Activated T-cell treated with anti-CD3 and anti-CD28 coated beads, Interleukin-2, amount 50 U/mL, for 24 hours (primary cell): ENCODE measurements at places on chromosomes 3 and 15.

DNA sequence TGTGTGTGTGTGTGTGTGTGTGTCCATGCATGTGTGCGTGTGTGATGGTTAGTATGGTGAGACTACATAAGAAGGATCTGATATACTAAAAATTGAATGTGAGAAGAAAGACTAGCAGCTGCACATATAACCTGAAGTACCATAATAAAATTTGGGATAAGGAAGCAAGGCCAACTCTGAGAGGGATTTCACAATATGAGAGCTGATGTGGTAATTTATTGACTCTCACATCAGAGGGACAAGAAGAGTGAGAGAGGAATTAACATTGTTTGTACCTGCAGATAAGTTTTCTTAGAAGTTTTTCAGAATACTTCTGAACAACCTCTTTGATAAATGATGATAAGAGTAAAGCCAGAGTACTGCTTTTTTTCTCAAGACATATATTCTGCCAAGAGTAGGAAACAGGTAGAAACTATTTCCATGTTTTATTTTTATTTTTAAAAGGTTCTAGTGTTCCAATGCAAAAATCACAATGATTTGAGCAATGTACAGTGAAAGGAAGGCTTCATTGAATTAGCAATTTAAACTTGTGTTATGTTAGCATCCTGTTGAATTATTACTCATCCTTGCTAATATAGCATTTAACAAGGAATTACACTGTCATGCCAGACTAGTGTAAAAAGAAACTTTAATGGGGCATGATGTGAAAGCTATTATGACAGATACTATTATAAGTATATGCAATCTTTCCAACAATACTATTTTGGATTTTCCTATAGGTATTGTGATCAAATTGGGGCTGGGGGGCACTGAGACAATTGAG is 415.5 kb upstream of the ARPP21 start:
- no peaks in the 10 kb centered on the region for H3K27me3 ChIP-seq
- H3K36me3 ChIP-seq = no peaks in the 10 kb centered on the region
- H3K4me3 ChIP-seq = no peak overlapping the region

GRCh38 chr3:172167892-172168648 is 128.7 kb downstream of the FNDC3B start:
- no peak overlapping the region for H3K4me3 ChIP-seq
- H3K36me3 ChIP-seq = peaks cover 5% of the 10 kb centered on the region
- peaks cover 12% of the 10 kb centered on the region for H3K4me1 ChIP-seq

GRCh38 chr3:174820885-174821284 is 38.2 kb upstream of the NAALADL2 start:
- H3K4me3 ChIP-seq = no peak overlapping the region
- no peak overlapping the region for H3K27ac ChIP-seq
- H3K36me3 ChIP-seq = no peaks in the 10 kb centered on the region

DNA sequence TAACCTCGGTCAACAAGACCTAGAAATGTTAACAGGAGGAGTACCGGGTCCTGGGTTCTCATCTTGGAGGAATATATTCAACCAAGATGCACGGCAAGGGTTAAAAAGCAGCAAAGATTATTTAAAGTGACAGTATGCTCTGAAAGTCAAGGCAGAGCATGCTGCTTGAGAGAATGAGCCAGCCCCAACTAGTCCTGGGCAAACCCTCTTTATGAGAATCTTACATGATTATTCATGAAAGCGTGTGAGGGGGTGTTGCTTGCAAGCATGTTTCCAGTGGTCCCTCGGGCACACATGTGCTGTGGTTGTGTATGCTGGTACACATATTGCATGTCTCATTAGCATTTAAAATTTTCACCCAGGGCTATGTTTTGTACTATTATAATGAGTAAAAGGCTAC is 1445.6 kb downstream of the SI start:
- no peak overlapping the region for H3K4me3 ChIP-seq
- H3K27ac ChIP-seq = no peak overlapping the region
- no peaks in the 10 kb centered on the region for H3K4me1 ChIP-seq

DNA sequence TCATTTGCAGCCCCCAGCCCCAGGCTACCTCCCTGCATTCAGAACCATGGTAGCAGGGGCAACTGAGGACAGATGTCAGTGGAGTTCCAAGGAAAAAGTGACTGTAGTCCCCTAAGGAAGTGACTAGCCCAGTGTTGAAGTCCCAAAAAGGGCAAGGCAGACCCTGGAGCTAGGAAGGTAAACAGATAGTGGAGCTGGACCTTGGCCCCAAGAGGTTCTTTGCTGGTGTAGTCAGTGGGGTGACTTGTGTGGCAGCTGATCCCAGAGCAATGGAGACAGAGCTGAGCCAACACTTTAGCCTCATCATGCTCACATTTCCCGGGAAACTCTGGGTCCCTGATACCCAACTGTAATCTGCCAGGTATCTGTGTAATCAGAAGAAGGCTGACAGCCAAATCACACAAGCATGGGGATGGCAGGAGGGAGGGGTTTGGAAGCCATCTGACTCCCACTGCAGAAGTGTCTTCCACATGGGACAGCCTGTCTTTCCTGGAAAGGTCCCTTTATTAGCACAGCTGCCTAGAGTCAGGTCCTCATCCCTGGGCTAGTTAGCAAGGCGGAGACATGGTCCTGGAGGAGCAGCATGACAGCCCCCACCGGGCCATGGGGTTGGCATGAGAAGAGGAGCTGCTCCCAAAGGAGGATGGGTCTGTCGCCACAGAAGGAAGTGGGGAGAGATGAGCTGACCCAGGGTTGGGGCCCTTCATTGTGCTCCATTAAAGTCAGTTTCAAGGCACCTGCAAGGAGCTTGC is 39.8 kb downstream of the PXYLP1 start:
- H3K27ac ChIP-seq = no peak overlapping the region
- no peak for DNase-seq
- H3K36me3 ChIP-seq = peaks cover 4% of the 10 kb centered on the region
- H3K27me3 ChIP-seq = no peaks in the 10 kb centered on the region

DNA sequence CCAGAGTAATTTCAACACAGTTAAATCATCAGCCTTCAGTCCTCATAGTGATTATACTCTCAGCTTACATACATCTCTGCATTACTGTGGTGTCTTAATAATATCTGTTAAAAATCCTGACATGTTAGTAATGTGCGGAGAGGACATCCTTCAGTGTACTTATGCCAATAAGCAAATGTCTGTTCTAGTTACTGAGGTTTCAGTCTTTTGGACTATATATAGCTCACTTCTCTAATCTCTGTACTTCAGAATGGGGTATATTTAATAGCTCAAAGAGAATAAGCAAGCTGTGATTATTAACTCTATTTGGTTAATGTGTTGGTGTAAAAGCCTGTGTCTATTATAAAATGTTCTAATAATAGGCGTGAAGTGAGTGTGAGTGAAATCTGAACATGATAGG is 28.9 kb upstream of the OSTN start:
- H3K4me1 ChIP-seq = no peaks in the 10 kb centered on the region
- H3K27me3 ChIP-seq = no peaks in the 10 kb centered on the region
- H3K36me3 ChIP-seq = no peaks in the 10 kb centered on the region
- no peak overlapping the region for H3K27ac ChIP-seq
- no peak overlapping the region for H3K4me3 ChIP-seq
- no peak for DNase-seq

GRCh38 chr3:47441796-47442551 is 33.8 kb downstream of the SCAP start:
- H3K27ac ChIP-seq = peak overlapping the region; percentile 42
- H3K36me3 ChIP-seq = peaks cover 52% of the 10 kb centered on the region
- peaks cover 9% of the 10 kb centered on the region for H3K4me1 ChIP-seq

DNA sequence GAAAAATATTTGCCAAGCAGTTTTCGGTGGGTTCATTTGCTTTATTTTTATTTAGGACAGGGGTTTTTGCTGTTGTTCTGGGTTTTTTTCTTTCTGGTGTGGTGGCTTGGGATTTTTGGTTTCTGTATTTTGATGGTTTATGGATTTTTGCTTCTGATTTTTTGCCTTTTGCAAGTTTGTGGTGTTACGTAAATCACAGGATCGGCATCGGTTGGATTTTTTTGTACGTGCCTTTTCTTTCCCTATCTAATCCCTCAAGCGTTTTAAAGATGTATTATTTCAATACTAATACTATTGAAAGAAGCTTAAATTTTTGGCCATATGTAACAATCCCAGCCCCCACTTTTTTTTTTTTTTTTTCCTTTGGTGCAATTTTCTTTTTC is 782 bp upstream of the BCL6 start:
- no peaks in the 10 kb centered on the region for H3K27me3 ChIP-seq
- no peak for DNase-seq
- H3K27ac ChIP-seq = peak overlapping the region; percentile 100
- peaks cover 40% of the 10 kb centered on the region for H3K36me3 ChIP-seq

- DNase-seq = peak; percentile 84
- H3K4me1 ChIP-seq = peaks cover 6% of the 10 kb centered on the region
- H3K27me3 ChIP-seq = peaks cover 76% of the 10 kb centered on the region
- no peak overlapping the region for H3K4me3 ChIP-seq
Observed at GRCh38 chr3:10738688-10739372, 77.2 kb upstream of the SLC6A11 start.

DNA sequence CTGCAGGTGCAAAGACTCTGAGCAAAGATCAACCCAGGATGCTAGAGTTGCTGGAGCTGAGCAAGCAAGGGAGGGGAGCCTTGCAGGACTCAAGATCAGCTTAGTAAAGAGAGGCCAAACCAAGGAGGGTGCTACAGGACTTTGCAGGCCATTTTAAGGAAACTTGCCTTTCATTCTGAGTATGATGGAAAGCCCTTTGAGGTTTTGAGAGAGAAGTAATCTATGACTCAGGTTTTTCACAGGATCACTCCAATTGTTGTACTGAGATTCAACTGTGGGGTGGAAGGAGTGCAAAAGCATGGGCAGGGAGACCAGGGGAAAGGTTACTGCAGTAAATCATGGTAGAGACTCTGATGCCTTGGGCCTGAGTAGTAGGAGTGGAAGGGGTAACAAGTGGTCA is 260.4 kb upstream of the GPR149 start:
- no peaks in the 10 kb centered on the region for H3K27me3 ChIP-seq
- no peaks in the 10 kb centered on the region for H3K4me1 ChIP-seq
- no peaks in the 10 kb centered on the region for H3K36me3 ChIP-seq
- no peak for DNase-seq
- no peak overlapping the region for H3K27ac ChIP-seq

- H3K4me3 ChIP-seq = no peak overlapping the region
- no peaks in the 10 kb centered on the region for H3K27me3 ChIP-seq
- peaks cover 45% of the 10 kb centered on the region for H3K36me3 ChIP-seq
- H3K27ac ChIP-seq = no peak overlapping the region
- DNase-seq = no peak
Observed at GRCh38 chr15:49330166-49330565, 92.9 kb upstream of the FGF7 start.

DNA sequence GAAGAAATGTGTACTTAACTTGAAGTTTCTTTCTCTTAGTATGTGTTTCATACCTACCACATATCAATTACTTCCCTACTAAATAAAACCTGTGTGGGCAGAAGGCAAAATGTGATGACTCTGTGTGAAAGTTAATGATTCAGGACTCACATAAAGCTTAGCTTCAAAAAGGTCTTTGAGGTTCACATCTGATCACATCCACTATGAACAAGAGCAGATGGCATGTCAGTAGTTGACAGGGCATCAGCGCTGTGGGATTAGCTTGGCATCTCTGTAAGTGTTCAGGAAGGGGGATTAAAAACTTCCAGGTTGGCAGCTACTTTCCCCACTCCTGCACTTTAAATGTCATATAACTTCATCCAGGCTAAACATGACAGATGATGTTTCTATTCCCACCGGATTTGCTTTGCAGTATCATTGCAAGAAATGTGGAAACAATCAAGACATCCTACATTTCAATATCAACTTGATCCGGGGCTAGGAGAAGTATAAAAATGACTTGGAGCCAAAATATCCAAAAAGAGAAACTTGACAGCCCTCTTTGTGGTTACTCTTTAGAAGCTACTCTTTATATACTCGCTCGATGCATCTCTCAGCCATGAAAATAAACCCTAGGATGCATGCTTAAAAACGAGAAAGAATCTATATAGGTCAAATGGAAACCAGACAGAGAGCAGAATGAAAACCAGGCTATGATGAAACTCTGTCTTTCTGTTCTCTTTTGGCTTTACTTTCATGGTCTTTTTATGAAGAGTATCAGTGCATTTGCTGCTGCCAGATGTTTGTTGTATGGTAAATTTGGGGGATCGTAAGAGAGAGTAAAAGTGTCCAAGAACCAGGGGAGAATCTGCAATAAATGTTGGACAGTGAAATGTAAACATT is 273.1 kb upstream of the ALCAM start:
- H3K4me1 ChIP-seq = no peaks in the 10 kb centered on the region
- no peak overlapping the region for H3K27ac ChIP-seq
- H3K36me3 ChIP-seq = no peaks in the 10 kb centered on the region
- no peak overlapping the region for H3K4me3 ChIP-seq

DNA sequence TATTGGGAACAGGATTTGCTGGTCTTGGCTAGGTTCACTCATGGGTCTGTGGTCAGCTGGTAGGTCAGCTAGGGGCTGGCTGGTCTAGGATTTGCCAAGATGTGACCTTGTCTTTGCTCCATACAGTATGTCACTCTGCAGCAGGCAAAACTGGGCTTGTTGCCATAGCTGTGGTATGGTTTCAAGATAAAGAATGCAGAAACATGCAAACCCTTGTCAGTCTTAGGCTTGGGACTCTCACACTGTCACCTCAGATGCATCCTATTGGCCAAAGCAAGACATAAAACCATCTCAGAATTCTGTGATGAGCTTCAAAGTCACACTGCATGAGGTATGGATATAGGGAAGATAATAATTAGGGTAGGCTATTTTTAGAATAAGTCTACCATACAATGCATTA is 66.6 kb upstream of the TBC1D5 start:
- H3K4me3 ChIP-seq = no peak overlapping the region
- no peak overlapping the region for H3K27ac ChIP-seq
- H3K36me3 ChIP-seq = no peaks in the 10 kb centered on the region
- peaks cover 8% of the 10 kb centered on the region for H3K4me1 ChIP-seq

DNA sequence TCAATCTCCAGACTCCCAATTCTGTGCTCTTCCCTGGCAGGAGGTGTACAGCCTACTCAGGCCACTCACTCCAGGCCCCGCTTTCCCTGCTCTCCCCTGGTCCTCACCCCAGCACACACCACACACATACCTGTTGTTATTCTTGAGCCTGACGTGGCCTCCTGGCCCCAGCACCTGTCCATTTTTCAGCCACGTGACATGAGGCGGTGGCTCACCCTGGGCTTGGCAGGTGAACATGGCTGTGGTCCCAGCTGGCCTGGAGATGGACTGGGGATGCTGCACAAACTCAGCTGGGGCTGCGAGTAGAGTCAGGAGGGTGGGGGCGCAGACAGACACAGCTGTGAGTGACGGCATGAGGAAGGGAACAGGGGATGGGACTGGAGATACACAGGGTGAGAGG is 27.3 kb downstream of the RNU5B-1 start:
- H3K4me1 ChIP-seq = no peaks in the 10 kb centered on the region
- H3K27me3 ChIP-seq = peaks cover 11% of the 10 kb centered on the region
- no peak overlapping the region for H3K27ac ChIP-seq
- no peaks in the 10 kb centered on the region for H3K36me3 ChIP-seq
- no peak for DNase-seq

DNA sequence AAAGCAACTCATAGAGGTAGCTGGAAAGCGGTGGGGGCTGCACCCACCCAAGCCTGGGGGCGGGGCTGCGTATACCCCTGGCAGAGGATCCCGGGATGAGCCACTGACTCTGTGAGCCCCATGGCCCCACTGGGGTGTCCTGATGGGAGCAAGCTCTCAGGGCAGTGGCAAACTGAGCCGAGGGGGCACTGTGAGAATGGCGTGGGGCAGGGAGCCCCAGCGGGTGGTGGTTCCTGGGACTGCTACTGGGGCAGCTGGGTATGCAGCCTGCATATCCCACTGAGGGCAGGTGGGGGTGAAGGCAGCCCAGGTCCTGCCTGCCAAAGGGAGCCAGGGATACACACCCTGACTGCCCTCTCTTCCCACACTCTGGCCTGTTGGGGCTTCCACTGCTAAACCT is 59.4 kb downstream of the DNAJB8 start:
- no peak overlapping the region for H3K27ac ChIP-seq
- no peaks in the 10 kb centered on the region for H3K36me3 ChIP-seq
- H3K4me1 ChIP-seq = no peaks in the 10 kb centered on the region
- H3K4me3 ChIP-seq = no peak overlapping the region
- no peaks in the 10 kb centered on the region for H3K27me3 ChIP-seq
